ENCODE measurements at places on chromosomes 1 and 21. TPM values are rescaled to one million over a fixed set of nuclear protein-coding genes. Genes with fewer than 3 reads are reported as not detected.

The GPR3 gene
- total RNA-seq, result 0.37 TPM

The C1orf185 gene
- total RNA-seq, result not detected

The SNIP1 gene
- total RNA-seq, result 23.4 TPM

The COL9A2 gene
- total RNA-seq, result 1.00 TPM

The WNT3A gene
- total RNA-seq, result not detected

The KCNE2 gene
- not detected for total RNA-seq

The SYT2 gene
- under 0.01 TPM for total RNA-seq

The AMY1C gene
- total RNA-seq, result not detected

The ATP1A2 gene
- not detected for total RNA-seq

The OR2T33 gene
- not detected for total RNA-seq

The SNX7 gene
- total RNA-seq, result 35.2 TPM

The AGT gene
- total RNA-seq, result 0.22 TPM

The SELP gene
- total RNA-seq, result not detected

The ELAPOR1 gene
- 0.50 TPM for total RNA-seq

The PRAMEF13 gene
- total RNA-seq, result not detected

The IFI44 gene
- total RNA-seq, result 4.9 TPM

The NMNAT2 gene
- total RNA-seq, result 0.50 TPM

The RIPPLY3 gene
- not detected for total RNA-seq

The THEM5 gene
- total RNA-seq, result not detected

The UTS2 gene
- not detected for total RNA-seq

The SLFNL1 gene
- total RNA-seq, result 0.87 TPM

The SMCP gene
- total RNA-seq, result 0.11 TPM

The PGBD2 gene
- 7.2 TPM for total RNA-seq

The MIXL1 gene
- total RNA-seq, result 0.12 TPM

The TPTE gene
- not detected for total RNA-seq

The LEMD1 gene
- not detected for total RNA-seq

The LHX4 gene
- 0.12 TPM for total RNA-seq

The KDM5B gene
- 70.7 TPM for total RNA-seq
